Activated T-helper 1 cell treated with anti-CD3 and anti-CD28 coated beads, Interleukin-2, amount 50 U/mL, for 16 hours (primary cell): ENCODE measurements at places on chromosomes 6 and 20.

DNA sequence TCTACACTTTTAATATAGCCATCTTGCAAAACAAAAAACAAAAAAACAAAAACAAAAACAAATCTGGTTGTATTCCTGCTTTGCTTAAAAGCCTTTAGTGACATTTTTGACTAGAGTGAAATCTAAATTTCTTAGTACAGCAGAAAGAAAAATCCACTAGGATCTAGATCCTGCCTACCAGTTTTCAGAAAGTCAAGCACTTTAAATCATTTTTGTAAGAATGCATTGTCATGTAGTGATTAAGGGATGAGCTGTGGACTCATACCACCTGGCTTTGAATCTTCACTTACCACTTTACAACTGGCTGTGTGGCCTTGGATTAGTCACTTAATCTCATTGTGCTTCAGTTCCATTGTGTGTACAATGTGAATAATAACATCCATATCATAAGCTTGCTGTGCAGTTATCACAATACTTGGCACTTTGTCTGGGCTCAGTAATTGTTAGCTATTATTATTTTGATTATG is 4.0 kb downstream of the MKKS start:
- no peak for DNase-seq

DNA sequence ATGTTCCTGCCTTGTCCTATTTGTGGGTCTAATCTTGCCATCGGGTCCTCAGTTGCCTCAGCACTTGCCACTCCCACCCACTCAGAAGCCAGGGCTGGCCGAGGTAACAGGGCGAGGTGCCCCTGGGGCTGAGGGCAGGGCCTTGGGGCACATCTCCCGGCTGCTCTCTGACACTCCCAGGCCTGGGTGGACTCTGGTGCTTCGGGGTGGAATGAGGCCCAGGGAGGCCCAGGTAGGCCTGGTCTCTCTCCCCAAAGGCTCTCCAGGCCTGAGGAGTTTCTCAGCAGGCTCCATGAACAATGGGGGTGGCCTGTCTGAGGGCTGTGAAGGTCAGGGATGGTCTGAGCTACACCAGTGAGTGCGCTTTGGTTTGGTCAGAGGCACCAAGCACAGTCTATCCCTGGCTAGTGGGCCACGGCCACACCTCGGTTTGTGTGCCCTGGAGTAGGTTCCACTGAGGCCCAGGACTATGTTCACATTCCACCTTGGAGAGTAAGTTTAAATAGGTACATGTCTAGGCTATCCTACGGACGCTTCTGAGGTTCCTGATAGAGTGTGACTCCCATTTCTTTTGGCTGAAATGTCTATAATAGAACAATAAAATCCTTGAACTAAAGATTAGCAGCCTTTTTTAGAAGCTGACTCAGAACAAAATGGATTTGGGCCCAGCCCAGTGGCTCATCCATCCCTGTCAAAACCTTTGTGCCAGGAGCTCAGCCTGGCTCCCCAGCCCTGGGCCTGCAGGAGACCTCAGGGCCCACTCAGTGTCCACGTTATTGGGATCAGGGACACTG is 78.8 kb downstream of the SLC24A3 start:
- DNase-seq = no peak

GRCh38 chr20:23870461-23870860 is 9.1 kb downstream of the CST5 start:
- no peak for DNase-seq

- DNase-seq = no peak
Measured at GRCh38 chr6:37792457-37793033, 27.0 kb upstream of the ZFAND3 start.

DNA sequence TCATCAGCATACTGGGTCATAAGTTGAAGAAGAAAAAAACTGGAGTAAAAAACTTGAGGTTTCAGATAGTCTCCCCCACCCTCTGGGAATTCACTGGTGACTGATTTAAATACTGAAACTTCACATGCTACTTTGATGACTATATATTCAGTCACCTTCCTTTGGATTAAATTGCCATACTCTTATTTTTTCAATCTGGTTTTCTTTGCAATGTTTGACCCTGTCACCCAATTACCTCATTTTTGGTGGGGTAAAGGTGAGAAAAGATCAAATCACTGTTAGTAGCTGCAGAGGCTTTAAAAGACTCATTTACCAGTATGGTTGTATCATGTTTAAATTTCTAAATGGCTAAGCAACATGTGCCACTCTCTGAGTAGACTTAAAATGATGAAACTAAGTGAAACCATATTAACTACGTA is 862.7 kb upstream of the FLRT3 start:
- DNase-seq = no peak
